ENCODE measurements at places on chromosomes 2 and 18. TPM values are rescaled to one million over a fixed set of nuclear protein-coding genes. Genes with fewer than 3 reads are reported as not detected.

- DNase-seq: no peak
- peaks cover 67% of the 10 kb centered on the region for H3K36me3 ChIP-seq
- H3K27ac ChIP-seq: no peak overlapping the region
- H3K27me3 ChIP-seq: no peaks in the 10 kb centered on the region
Measured at GRCh38 chr2:97732436-97733340, 19.3 kb downstream of the ZAP70 start.

- no peaks in the 10 kb centered on the region for H3K36me3 ChIP-seq
- no peak overlapping the region for H3K4me3 ChIP-seq
- H3K27ac ChIP-seq: no peak overlapping the region
- DNase-seq: no peak
- no peaks in the 10 kb centered on the region for H3K4me1 ChIP-seq
Measured at GRCh38 chr2:229412686-229413085, 141.6 kb upstream of the PID1 start.

DNA sequence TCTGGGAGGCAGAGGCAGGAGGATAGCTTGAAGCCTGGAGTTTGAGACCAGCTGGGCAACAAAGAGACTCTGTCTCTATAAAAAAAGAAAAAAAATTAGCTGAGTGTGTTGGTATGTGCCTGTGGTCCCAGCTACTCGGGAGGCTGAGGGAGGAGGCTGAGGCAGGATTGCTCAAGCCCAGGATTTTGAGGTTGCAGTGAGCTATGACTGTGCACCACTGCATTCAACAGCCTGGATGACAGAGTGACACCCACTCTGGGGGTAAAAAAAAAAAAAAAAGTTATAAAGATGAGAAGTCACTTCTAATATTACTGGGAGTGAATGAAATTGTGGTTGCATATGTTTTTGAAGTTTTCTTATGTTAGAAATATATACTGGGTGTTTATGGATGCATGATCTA is 71.6 kb downstream of the C2orf74 start:
- no peak overlapping the region for H3K27ac ChIP-seq
- DNase-seq: peak; percentile 51
- peaks cover 41% of the 10 kb centered on the region for H3K36me3 ChIP-seq

GRCh38 chr18:44685296-44685695 is 4.6 kb downstream of the SETBP1 start:
- no peak overlapping the region for H3K4me3 ChIP-seq
- H3K36me3 ChIP-seq: peaks cover 18% of the 10 kb centered on the region
- H3K4me1 ChIP-seq: peaks cover 23% of the 10 kb centered on the region
- H3K27ac ChIP-seq: no peak overlapping the region
- peaks cover 5% of the 10 kb centered on the region for H3K27me3 ChIP-seq

DNA sequence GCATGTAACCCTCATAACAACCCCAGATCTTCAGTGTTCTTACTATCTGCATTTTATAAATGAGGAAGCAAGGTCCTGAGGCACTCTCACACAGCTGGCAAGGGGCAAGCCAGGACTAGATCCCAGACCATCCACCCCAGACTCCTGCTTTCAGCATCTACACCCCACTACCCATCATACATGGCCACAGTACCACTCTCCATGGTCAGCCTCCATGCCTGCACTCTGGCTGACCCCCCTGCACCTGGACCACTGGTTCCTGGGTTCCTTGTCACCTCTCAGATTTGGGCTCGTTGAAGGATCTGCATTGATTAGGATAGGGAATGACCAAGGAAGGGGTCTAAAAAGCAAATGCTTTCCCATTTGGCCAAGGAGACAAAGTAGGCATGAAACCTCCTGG is 36.0 kb upstream of the TEX51 start:
- DNase-seq: no peak
- no peaks in the 10 kb centered on the region for H3K4me1 ChIP-seq
- peaks cover 6% of the 10 kb centered on the region for H3K27me3 ChIP-seq
- H3K4me3 ChIP-seq: no peak overlapping the region

- H3K4me3 ChIP-seq: no peak overlapping the region
- DNase-seq: no peak
- no peak overlapping the region for H3K27ac ChIP-seq
- no peaks in the 10 kb centered on the region for H3K4me1 ChIP-seq
- no peaks in the 10 kb centered on the region for H3K36me3 ChIP-seq
- H3K27me3 ChIP-seq: no peaks in the 10 kb centered on the region
Measured at GRCh38 chr2:204635478-204635877, 90.2 kb downstream of the PARD3B start.

- H3K27me3 ChIP-seq: no peaks in the 10 kb centered on the region
- H3K4me1 ChIP-seq: no peaks in the 10 kb centered on the region
- no peak overlapping the region for H3K4me3 ChIP-seq
- H3K36me3 ChIP-seq: peaks cover 8% of the 10 kb centered on the region
Measured at GRCh38 chr2:177320596-177320995, 56.1 kb upstream of the NFE2L2 start.

Gene CCDC85A
- not detected for total RNA-seq
